ENCODE measurements at places on chromosomes 5 and 9.

DNA sequence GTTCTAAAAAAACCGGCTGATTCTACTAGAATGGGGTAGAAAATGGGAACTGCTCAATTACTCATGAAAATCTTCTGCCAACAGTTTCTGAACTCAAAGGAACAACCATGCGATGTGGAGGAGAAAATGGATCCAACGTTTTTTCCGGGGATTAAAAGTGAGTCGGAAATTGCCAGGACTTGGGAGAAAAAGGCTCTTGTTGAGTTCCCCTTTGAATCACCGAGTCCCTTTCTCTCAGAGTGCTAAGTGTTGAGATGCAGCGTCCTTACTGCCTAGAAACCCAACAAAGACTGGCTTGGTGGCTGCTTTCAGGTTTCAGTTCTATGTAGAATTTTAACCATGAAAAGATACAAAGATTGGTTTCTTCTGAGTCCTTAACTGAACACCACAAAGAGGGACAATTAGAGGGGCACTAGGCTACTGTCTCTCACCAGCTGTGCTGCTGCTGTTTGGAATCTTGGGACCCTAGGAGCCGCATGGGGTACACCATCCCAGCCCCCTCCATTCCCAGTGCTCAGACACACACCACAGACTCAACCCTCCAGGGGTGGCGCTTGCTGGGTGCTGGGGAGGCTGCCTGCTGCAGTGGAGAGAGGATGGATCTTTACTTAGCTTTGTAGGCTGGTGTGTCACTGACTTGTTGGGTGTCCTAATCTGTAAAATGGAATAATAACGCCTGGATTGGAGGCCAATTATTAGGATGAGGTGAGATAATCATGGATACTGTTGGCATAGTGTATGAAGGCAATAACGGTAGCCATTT lies 21.5 kb upstream of the NEUROG1 start:
- DNase-seq = no peak

- no peak for DNase-seq
Observed at GRCh38 chr5:142941245-142941644, 171.1 kb downstream of the ARHGAP26 start.

GRCh38 chr5:59724482-59725391 lies 168.8 kb downstream of the PDE4D start:
- DNase-seq = no peak

DNA sequence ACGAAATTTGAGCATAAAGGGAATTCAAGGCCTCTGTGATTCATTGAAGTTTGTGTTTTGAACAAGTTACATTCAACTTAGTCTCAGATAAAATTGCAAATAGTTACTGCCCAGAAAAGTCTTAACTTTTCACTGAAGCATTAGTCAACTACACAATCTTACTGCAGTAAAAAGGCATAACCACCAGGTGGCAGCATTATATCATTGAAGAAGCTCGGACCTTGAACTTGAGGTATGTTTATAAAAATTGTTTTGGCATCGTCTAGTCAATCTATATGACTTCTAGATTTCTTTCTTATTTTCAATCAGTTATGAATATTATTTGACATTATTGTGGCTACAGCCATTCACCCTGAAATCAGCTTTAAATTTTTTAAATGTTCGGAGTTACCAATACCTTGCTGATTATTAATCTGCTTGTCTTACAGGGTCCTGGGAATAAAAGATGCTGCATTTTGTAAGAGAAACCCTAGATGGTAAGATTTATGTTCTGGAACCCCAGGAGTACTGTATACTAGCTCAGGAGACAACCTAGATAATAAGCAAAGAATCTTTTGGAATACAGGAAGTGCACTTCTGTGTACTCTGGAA lies 83.9 kb upstream of the GRAMD2B start:
- peak; percentile 52 for DNase-seq

- DNase-seq = no peak
Observed at GRCh38 chr9:133105461-133105770, 15.6 kb downstream of the RALGDS start.

- no peak for DNase-seq
Observed at GRCh38 chr9:117050007-117050406, 362.9 kb downstream of the TRIM32 start.

GRCh38 chr9:2545881-2546490 lies 75.6 kb upstream of the VLDLR start:
- no peak for DNase-seq

DNA sequence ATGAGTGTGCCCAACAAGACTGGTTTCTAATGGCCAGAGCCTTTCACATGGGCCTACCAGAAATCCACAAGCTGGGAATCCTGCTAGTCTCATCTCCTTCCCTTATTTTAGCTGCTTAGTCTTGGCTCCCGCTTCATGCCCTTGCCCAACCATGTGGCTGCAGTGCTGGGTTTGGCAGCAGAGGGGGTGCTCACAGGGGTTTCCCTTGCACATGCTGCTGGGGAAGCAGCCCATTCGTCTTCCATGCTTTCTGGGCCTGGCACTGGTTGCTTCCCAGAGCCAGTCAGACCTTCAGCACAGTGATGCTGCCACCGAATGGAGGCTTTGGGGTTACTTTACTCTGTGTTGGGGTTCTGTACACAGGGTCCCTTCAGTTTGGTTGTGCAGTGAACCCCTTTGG lies 26.3 kb downstream of the SLC46A2 start:
- DNase-seq = no peak

- DNase-seq = no peak
Observed at GRCh38 chr9:88828492-88828974, 162.7 kb upstream of the S1PR3 start.

DNA sequence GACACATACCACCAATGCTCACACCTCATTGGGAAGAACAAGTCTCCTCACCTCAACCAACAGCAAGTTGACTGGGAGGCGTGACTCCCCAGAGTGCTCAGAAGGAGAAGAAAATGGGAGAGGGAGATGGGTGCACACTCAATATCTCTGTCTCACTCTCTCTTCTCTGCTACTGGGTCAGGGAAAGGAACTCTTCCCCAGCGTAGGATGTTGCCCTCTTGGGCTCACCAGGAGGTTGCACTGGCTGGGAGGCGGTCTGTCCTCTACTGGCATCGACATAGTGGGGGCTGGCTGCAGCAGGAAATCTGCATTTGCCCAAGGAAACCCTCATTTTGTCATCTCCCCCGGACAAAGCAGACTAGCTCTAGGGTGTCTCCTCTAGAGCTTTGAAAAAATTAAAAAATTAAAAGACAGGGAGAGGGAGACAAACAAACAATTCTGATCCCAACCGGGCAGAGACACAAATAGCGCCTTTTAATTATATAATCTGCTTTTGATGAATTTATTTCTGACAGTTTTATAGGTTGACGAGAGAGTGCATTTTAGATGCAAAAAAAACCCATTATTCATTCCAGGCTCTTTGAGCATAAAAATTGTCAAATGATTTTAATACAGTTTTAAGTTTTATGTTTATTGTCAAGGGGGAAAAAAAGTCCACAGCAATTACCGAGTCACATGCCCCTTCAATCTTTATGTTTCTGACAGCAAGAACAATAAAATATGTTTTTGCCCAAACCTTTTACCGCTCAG lies 179.3 kb upstream of the MVB12B start:
- no peak for DNase-seq

DNA sequence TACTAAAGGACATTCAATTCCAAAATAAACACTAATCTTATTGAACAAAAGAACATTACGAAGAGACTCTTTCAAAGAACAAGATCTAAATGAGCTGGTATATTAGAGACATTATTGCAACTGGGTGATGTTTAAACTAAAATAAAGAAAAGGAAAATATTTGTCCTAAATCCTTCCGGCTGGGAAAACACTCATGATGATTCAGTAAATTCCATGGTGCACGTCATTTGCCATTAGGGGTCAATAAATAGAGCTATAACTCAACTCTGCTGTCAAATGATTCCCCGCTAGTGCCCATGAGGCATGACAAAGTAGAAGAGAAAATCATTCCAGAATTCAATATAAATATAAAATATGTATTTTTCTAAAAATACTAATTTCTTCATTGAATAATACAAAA lies 565.5 kb upstream of the TUSC1 start:
- no peak for DNase-seq

GRCh38 chr9:120473608-120474007 lies 106.4 kb downstream of the CDK5RAP2 start:
- no peak for DNase-seq

- DNase-seq = no peak
Observed at GRCh38 chr9:136219276-136219675, 14.3 kb upstream of the LHX3 start.

DNA sequence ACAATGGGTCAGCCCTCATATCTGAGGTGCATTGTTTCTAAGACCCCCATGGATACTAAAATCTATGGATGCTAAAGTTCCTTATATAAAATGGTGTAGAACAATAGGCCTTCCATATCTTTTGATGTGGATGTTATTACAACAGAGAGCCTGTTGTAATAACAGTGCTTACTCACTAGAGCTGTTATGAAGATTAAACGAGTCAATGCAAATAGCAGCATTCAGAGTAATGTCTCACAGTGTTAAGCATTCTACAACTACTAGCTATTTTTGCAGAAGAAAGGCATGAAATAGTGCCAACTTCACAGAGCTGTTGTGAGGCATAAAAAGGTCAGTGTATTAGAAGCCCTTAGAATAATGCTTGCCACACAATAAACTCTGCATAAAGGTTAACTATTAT lies 13.0 kb downstream of the CHSY3 start:
- no peak for DNase-seq

DNA sequence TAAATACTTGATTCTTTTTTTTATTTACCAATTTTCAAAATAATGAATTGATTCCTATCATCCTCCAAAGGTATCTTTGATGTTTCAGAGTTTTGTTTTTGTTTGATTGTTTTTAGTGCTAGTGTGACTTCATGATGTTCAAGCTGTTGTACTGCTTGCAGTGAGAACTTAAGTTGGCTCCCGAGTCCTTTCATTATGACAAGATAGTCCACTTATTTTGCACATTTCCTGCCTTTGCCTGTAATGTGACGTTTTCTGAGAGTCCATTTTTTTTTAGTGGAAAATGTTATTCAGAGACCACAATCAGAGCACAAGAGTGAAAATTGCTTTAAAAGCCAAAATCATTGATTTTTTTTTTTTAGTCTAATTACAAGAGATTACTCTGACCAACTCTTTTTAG lies 60.1 kb upstream of the FCHO2 start:
- DNase-seq = no peak

DNA sequence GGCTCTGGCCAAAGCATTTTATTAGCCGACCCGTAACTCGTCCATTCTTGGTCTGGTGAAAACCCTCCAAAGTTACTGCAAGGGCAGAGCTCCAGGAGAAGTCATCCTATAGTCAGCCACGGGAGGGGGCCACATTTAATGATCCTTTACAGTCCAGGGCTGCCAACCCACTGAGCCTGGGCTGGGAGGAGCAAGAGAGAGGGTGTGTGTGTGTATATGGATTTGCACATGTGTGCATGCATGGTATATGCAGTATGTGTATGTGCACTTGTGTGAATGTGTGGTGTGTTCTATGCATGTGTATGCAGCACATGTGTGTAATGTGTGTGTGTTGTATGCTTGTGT lies 4.2 kb upstream of the RASGEF1C start:
- no peak for DNase-seq

DNA sequence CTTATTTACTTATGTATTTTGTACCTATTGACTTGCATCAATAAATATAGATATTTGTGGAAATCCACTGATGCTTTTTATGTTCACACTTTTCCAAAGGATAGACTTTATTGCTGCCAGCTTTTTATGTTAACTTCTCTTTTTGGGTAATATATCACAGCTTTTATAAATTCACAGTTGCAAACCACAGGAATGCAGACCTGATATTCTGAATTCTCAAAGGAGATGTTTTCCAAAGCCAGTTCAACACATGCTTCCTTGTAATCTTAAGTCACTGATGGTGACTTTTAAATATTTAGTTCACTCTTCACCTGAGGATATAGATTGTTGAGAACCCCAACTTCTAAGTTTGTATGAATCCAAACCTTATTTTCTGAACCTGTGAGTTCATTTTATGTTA lies 223.4 kb upstream of the PRR16 start:
- no peak for DNase-seq

- no peak for DNase-seq
Observed at GRCh38 chr5:120450910-120451309, 13.2 kb upstream of the PRR16 start.

DNA sequence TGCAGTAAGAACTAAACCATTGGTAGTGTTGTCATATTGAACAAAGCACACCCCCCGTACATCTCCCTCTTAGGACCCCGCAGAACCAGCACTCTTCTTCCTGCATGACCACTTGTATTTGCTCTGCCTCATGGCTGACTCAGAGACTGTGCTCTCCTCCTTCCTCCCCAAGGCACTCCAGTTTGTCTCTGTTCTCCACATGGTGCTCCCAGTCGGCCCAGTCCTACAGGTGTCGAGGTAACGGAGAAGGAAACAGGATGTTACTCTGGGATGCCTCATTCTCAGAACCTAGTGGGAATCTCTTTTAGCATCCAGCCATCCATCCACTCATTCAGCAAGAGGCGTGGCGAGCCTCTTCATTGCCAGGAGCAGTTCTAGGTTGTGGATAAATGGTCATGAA lies 97.0 kb upstream of the NIPAL4 start:
- DNase-seq = no peak

- DNase-seq = no peak
Observed at GRCh38 chr5:13207112-13207511, 737.4 kb downstream of the DNAH5 start.

Measured in activated gamma-delta T cell treated with Interleukin-2 at 50 U/mL for 16 hours (primary cell).